ENCODE measurements at places on chromosomes 7 and 10. TPM values are rescaled to one million over a fixed set of nuclear protein-coding genes. Genes with fewer than 3 reads are reported as not detected.

DYDC2 gene
- not detected for total RNA-seq

CRYGN gene
- not detected for total RNA-seq

EPO gene
- total RNA-seq = not detected

SPDYE18 gene
- not detected for total RNA-seq

MYL7 gene
- total RNA-seq = not detected

ELAPOR2 gene
- total RNA-seq = 0.98 TPM

MBL2 gene
- total RNA-seq = 0.17 TPM

SPAM1 gene
- total RNA-seq = not detected

FAM170B gene
- total RNA-seq = not detected

HSPA12A gene
- total RNA-seq = 18.1 TPM

CCM2 gene
- total RNA-seq = 81.5 TPM

TFR2 gene
- 0.27 TPM for total RNA-seq

ZC3HAV1 gene
- total RNA-seq = 32.6 TPM

AKR1E2 gene
- total RNA-seq = 74.3 TPM

TRPV5 gene
- total RNA-seq = not detected

CLDN3 gene
- 69.4 TPM for total RNA-seq

CYP26C1 gene
- not detected for total RNA-seq

SH2D4B gene
- total RNA-seq = not detected

CDK1 gene
- 148 TPM for total RNA-seq

FAM13C gene
- not detected for total RNA-seq

SLC25A28 gene
- total RNA-seq = 21.4 TPM

MLLT10 gene
- total RNA-seq = 30.5 TPM

LRRC17 gene
- total RNA-seq = not detected

VGF gene
- 0.14 TPM for total RNA-seq

SHH gene
- total RNA-seq = 8.7 TPM

Data from Caki2 (cell line).